Stimulated activated CD8-positive, alpha-beta memory T cell treated with anti-CD3 and anti-CD28 coated beads, Interleukin-15, amount 100 ng/mL, for 48 hours (primary cell): ENCODE measurements at places on chromosomes 2 and 18.

DNA sequence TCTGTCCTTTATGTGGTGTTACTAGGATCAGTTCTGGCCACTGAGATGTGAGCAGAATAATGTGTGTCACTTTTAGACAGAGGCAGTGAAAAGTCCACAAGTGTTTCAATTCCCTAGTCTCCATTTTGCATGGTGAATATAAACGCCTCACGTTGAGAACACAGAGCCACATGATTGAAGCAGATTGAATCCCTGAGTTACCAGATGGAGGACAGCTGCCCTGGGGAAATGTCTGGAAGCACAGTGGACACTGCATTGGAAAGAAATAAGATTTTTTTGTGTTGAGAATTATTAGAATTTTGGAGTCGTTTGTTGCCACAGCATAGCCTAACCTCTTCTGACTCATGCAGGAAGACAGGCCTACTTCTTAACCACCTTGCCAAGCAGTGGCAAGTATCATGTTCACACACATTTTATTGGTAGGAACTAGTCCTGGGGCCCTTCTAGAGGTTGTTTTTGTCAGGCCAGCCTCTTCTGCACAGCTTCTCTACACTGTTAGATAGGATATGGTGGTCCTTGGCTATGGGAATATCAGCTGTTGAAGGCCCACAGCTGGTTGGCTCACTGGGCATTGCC is 188.6 kb downstream of the TMEM182 start:
- DNase-seq = no peak

- DNase-seq = no peak
Observed at GRCh38 chr2:28355521-28356094, 37.0 kb upstream of the FOSL2 start.

- DNase-seq = no peak
Observed at GRCh38 chr18:63834471-63835113, 52.9 kb upstream of the SERPINB2 start.

DNA sequence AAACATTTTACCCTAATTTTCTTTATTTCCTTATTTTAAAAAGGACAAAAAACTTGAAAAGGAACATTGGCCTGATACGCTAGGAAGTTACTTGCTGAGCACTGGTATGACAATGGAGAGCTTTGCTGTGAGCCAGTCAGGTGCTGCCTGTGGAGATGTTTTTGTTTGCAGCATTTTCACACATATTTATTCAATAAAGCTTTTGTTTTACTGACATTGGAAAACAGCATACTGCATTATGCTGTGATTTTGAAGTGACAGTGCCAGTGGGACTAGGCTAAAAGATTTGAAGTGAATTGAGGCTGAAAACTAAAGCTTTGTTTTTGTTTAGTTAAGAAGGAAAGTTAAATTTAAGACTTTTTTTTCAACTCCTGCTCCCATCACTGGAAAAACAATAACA is 470.7 kb upstream of the ZEB2 start:
- DNase-seq = no peak
